ENCODE measurements at places on chromosomes 13 and 19. TPM values are rescaled to one million over a fixed set of nuclear protein-coding genes. Genes with fewer than 3 reads are reported as not detected.

Gene EMC10
- total RNA-seq = 172 TPM

Gene DCLK1
- 7.8 TPM for total RNA-seq

DNA sequence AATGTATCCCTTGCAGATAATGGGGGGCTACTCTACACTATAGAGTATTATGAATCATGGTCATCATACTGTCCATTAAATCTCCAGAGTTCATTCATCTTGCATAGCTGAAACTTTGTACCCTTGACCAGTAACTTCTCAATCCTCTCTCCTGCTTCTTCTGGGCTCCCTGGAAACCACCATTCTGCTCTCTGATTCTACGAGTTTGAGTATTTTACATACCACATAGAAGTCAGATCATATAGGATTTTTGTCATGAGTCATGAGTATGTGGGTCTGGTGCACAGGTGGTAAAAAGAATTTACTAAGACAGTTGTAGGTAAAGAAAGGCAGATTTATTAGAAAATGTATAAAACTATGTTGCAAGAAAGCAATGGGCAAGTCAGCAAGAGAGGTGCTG lies 41.9 kb downstream of the WTIP start:
- H3K4me1 ChIP-seq = no peaks in the 10 kb centered on the region
- H3K27ac ChIP-seq = no peak overlapping the region
- no peak for DNase-seq
- no peaks in the 10 kb centered on the region for H3K36me3 ChIP-seq

DNA sequence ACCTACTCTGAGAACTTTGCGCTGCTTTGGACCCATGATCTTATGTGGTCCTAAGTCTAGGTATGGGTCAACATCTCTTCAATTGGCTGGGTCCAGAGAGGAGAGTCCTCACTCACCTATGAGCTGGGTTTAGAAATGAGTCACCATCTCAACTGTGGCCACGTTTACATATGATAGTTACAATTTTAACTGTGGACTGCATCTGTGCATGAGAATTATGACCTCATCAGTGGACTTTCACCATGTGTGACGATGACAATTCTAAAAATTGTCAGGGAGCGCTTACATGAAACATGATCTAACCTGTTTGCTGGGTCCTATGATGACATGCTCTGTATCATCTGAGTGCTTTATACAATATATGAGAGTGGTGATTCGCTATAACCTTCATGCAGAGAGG lies 12.7 kb upstream of the ZNF724 start:
- H3K27me3 ChIP-seq = no peaks in the 10 kb centered on the region
- H3K36me3 ChIP-seq = peaks cover 35% of the 10 kb centered on the region
- H3K27ac ChIP-seq = no peak overlapping the region
- no peak for DNase-seq
- no peak overlapping the region for H3K4me3 ChIP-seq

GRCh38 chr13:35866801-35867200 lies 264.4 kb downstream of the DCLK1 start:
- no peaks in the 10 kb centered on the region for H3K36me3 ChIP-seq
- peaks cover 17% of the 10 kb centered on the region for H3K4me1 ChIP-seq
- no peak for DNase-seq

Gene ZNF763
- total RNA-seq = 4.3 TPM

Gene SBSN
- total RNA-seq = not detected

Gene MAMSTR
- 1.3 TPM for total RNA-seq

Gene LYL1
- total RNA-seq = not detected

GRCh38 chr13:85377783-85378182 lies 421.4 kb downstream of the SLITRK6 start:
- peaks cover 10% of the 10 kb centered on the region for H3K4me1 ChIP-seq
- no peak overlapping the region for H3K4me3 ChIP-seq
- no peaks in the 10 kb centered on the region for H3K27me3 ChIP-seq

GRCh38 chr13:62850331-62850730 lies 1434.7 kb upstream of the PCDH20 start:
- peaks cover 4% of the 10 kb centered on the region for H3K4me1 ChIP-seq
- DNase-seq = no peak
- no peak overlapping the region for H3K27ac ChIP-seq
- no peaks in the 10 kb centered on the region for H3K36me3 ChIP-seq

Gene THSD8
- 8.2 TPM for total RNA-seq

GRCh38 chr19:41367848-41368301 lies 3.9 kb upstream of the B9D2 start:
- H3K4me1 ChIP-seq = peaks cover 26% of the 10 kb centered on the region
- H3K36me3 ChIP-seq = no peaks in the 10 kb centered on the region
- H3K4me3 ChIP-seq = no peak overlapping the region
- no peaks in the 10 kb centered on the region for H3K27me3 ChIP-seq

DNA sequence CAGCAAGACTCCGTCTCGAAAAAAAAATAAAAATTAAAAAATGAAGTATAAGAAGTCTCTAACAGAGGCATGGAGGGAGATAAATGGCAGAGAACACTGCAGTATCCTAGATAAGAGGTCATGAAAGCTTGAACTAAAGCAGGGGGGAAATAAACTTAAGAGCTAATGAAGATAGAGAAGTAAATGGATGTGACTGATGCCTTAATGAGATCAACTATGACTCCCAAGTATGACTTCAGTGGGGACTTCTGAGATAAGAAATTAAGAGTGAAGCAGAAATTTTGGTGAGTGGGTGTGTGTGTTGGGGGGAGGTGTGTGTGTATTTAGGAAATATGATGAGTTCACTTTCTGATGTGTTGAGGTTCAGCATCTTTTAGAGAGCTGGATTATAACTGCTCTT lies 55.1 kb downstream of the DIAPH3 start:
- peaks cover 17% of the 10 kb centered on the region for H3K4me1 ChIP-seq
- peak overlapping the region; percentile 33 for H3K27ac ChIP-seq
- H3K4me3 ChIP-seq = no peak overlapping the region
- H3K27me3 ChIP-seq = no peaks in the 10 kb centered on the region
- DNase-seq = no peak

Gene CPB2
- total RNA-seq = not detected

- no peak for DNase-seq
- no peak overlapping the region for H3K27ac ChIP-seq
- H3K4me3 ChIP-seq = no peak overlapping the region
These were observed 68.3 kb upstream of the RXFP2 start for GRCh38 chr13:31670831-31671617.

DNA sequence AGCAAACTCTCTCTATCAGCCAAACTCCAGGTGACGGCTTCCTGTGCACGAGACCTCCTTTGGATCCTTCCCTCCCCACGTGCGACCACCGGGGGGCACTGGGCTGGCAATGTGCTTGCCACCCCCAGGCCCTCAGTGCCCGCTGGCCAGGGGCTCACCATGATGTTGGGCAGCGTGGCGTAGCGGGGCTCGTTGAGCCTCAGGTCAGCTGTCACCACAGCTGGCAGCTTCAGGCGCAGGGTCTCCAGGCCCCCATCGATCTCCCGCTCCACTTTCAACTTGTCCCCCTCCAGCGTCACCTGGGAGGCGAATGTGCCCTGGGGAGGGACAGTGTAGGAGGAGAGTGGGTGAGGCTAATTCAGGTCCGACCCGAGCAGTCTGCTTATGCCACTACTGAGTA lies 4.8 kb upstream of the VSIG10L start:
- no peak for DNase-seq
- no peaks in the 10 kb centered on the region for H3K27me3 ChIP-seq
- peaks cover 1% of the 10 kb centered on the region for H3K4me1 ChIP-seq
- peaks cover 17% of the 10 kb centered on the region for H3K36me3 ChIP-seq

Gene MAG
- not detected for total RNA-seq

GRCh38 chr13:91045351-91046034 lies 302.0 kb upstream of the MIR17HG start:
- no peak overlapping the region for H3K4me3 ChIP-seq
- no peak overlapping the region for H3K27ac ChIP-seq
- no peaks in the 10 kb centered on the region for H3K27me3 ChIP-seq
- DNase-seq = no peak
- H3K36me3 ChIP-seq = no peaks in the 10 kb centered on the region

DNA sequence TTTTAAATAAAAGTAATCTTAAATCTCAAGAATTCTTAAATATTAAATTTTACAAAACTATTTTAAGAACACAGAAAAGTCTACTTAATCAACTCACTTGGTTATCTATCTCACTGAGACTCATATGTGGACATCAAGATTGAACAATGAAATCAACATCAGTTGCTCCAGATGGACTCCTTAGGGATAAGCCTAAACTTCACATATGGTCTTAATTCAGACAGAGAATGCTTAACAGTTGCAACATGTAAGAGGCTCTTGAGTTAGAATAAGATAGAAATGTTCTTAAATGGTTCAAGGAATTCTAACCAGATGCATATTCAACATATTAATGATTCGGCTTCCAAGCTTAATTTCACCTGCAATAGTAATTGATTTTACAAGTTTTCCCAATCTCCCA lies 1730.9 kb downstream of the PCDH9 start:
- H3K27ac ChIP-seq = no peak overlapping the region
- H3K4me1 ChIP-seq = no peaks in the 10 kb centered on the region
- H3K36me3 ChIP-seq = no peaks in the 10 kb centered on the region
- H3K4me3 ChIP-seq = no peak overlapping the region

Gene HSPB6
- 0.64 TPM for total RNA-seq

DNA sequence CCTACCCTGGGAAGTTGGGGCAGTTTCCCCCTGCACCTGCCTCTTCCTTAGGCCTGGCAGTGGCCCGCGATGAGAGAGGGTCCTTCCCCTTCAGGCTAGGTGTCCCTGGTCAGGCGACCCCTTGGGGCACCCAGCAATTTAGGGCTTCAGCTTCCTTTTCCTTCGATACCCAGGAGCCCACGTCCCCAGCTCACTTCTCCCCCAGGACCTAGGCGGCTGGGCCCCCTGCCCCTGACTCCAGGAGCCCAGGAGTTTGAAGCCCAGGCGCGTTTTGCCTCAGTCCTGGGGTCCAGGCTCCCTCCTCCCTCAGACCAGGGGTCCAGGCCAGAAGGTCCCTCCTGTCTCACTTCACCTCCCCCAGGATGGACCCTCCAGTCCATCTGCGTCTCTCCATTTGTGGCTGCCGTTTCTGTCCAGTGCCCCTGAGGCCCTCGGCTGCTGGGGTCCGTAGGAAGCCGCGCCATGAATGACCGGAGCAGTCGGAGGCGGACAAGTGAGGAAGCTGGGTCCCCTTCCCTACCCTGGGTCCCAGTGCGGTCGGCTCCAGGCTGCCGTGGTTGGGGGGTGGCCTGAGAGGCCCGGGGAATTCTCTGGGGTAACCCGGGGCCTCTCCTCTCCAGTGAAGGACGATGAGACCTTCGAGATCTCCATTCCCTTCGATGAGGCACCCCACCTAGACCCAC lies 714 bp downstream of the CCDC106 start:
- peaks cover 44% of the 10 kb centered on the region for H3K4me1 ChIP-seq
- H3K36me3 ChIP-seq = peaks cover 14% of the 10 kb centered on the region
- no peak for DNase-seq
- H3K4me3 ChIP-seq = peak overlapping the region; percentile 79
- no peaks in the 10 kb centered on the region for H3K27me3 ChIP-seq

DNA sequence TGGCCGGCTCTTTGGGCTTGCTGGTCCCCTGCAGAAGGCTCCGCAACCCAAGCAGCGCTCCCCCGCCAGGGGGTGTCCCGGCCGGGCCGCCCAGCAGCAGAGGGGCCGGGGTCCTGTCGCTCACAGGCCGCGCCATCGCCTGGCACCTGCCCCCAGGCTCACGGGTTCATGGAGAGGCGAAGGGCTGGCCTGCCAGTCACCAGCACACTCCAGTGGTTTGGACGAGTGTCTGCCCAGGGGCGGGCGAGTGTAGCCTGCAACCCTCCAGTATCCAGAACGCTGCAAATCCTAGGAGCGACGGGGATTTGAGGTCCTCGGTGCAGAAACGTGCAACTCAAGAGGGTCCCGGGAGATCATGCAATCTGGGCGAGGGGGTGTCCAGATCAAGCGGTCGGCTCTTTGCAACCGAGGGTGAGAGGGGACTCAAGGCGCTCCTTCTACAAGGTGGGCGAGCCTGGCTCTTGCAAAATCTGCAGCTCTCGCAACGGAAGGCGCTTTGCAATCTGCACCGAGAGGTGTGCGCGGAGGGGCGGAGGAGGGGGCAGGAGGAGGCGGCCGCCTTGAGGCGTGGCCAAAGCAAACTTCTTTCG lies at the start of gene DBP:
DBP (minus strand) TSS at position 521 of the 590 bp plus-strand sequence; CDS start at position 136, 385 bp downstream.
- DNase-seq = no peak
- H3K4me3 ChIP-seq = peak within 1 kb of the TSS; percentile 96
- peaks cover 6% of the 10 kb centered on the region for H3K27me3 ChIP-seq
- H3K27ac ChIP-seq = peak within 1 kb of the TSS; percentile 100
- peaks cover 53% of the 10 kb centered on the region for H3K4me1 ChIP-seq

DNA sequence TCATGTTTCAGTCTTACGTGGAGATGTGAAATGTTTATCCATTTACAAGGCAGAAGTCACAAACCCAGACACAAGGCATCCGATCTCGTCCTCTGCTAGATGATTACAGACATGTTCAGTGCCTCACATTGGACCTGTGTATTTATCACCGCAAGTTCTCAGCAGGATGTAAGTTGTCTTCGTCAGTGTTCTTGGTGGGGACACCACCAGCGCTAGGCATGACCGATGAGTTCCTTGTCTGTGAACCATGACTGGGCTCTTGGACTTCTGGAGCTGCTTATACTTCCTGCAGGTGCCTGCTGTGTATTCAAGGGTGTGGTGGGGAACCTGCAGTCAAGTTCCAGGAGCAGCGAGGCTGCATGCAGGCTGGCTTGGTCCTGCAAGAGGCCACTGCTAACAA lies 105.4 kb downstream of the URI1 start:
- H3K27ac ChIP-seq = no peak overlapping the region
- DNase-seq = no peak
- H3K4me3 ChIP-seq = no peak overlapping the region
- H3K4me1 ChIP-seq = no peaks in the 10 kb centered on the region
- no peaks in the 10 kb centered on the region for H3K27me3 ChIP-seq

DNA sequence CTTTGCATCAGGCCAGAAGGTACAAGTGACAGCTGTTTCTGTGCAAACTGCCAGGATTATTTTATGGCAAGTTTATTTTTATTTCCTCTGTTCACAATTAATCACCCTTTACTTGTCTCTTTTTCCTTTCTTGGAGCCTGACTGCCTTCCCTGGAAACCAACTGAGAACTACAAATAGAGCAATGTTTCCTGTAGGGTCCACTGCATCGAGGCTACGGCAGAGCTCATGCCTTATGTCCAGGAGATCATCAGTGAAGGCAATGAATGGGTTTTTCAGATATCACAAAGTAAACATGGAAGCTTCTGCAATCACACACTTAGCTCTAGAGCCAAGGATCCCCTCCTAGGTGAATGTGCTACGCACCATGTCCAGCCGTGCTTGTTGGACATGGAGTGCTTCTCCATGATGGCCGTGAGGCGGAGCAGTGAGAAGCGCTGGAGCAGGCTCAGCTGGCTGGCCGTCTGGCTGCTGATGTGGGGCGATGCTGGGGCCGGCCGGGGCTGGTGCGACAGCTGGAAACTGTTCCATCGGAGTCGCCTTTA lies 110.9 kb downstream of the KL start:
- H3K27me3 ChIP-seq = no peaks in the 10 kb centered on the region
- H3K36me3 ChIP-seq = peaks cover 61% of the 10 kb centered on the region
- peaks cover 59% of the 10 kb centered on the region for H3K4me1 ChIP-seq
- peak overlapping the region; percentile 86 for H3K27ac ChIP-seq
- H3K4me3 ChIP-seq = no peak overlapping the region

Gene KMT5C
- total RNA-seq = 18.6 TPM

All from osteocyte (in vitro differentiated cells).